ENCODE measurements at places on chromosomes 5 and 9.

GRCh38 chr5:102765350-102765749 is 10.2 kb downstream of the PAM start:
- no peak for DNase-seq

DNA sequence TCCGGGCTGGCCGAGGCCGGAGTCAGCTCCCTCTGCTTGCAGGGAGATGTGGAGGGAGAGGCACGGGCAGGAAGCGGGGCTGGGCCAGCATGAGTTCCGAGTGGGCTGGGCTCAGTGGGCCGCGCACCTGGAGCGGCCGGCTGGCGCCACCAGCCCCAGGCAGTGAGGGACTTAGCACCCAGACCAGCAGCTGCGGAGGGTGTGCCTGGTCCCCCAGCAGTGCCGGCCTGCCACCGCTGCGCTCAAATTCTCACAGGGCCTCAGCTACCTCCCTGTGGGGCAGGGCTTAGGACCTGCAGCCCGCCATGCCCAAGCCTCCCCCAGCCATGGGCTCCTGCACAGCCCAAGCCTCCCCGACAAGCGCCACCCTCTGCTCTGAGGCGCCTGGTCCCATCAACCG is 700.3 kb downstream of the DNAH5 start:
- no peak for DNase-seq

- peak; percentile 69 for DNase-seq
These were observed 4.0 kb downstream of the SNX30 start for GRCh38 chr9:112754578-112754977.

- DNase-seq: no peak
These were observed 28.9 kb upstream of the ALDH1B1 start for GRCh38 chr9:38363589-38363925.

GRCh38 chr9:89999176-89999533 is 394.3 kb downstream of the GADD45G start:
- peak; percentile 72 for DNase-seq

- no peak for DNase-seq
These were observed 138.6 kb downstream of the ARL15 start for GRCh38 chr5:54171645-54172384.

GRCh38 chr5:56656846-56657726 is 158.3 kb upstream of the MAP3K1 start:
- no peak for DNase-seq

GRCh38 chr5:65938256-65938655 is 11.9 kb downstream of the ERBIN start:
- DNase-seq: no peak

DNA sequence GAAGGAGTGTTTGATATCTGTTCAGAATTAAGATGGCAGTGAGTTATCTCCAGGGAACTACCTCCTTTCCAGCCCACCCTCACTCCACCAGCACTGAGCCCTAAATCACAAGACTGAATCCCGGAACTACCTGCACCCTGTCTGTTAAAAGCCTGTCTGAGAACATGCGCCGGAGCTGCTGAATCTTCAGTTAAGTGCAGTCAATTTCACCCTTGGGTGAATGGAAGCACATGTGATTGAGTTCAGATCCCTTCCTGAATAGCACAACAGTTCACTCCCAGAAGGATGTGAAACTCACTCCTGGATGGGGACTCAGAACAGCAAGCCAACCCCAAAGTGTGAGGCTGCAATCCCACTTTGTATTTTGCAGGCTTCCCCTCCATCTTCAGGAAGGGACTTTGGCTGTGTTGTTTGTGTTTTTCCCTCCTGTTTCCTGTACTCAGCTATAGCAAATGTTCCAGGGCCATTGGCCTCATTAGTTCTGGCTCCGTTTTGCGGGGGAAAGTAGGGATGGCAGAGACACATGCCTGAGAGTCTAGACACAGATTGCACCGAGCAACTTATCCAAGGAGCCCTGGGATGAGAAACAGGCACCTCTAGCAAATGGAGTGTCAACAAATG is 43.4 kb downstream of the DPYSL3 start:
- DNase-seq: no peak

DNA sequence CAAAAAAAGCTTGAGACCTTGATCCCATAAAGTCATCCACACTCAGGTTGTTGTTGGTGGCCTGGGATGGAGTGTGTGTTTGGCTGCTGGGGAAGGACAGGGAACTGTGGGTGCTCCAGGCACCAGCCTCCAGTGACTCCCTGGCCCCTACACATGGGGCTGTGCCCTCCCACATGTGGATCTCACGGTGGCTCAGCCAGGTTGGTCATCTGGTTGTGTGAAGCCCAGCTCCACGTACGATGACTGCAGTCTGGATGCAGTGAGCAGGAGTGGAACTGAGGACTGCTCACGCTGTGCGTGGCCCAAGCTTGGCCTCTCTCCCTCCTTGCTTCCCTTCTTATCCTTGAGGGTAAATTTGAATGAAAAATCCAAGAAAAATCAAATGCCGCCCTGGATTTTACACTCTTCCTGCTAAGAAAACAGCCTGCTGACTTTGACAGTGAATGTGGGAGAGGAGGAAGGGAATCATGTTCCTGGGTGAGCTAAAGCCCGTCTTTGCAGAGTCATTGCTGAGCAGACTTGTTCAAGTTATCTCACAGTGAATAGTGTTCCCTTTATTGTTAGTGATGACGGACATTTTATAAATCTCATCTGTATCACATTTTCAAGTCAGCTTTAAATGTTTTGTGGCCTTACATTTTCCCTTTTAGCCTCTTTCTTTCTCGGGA is 65.1 kb upstream of the CACNA1B start:
- no peak for DNase-seq

DNA sequence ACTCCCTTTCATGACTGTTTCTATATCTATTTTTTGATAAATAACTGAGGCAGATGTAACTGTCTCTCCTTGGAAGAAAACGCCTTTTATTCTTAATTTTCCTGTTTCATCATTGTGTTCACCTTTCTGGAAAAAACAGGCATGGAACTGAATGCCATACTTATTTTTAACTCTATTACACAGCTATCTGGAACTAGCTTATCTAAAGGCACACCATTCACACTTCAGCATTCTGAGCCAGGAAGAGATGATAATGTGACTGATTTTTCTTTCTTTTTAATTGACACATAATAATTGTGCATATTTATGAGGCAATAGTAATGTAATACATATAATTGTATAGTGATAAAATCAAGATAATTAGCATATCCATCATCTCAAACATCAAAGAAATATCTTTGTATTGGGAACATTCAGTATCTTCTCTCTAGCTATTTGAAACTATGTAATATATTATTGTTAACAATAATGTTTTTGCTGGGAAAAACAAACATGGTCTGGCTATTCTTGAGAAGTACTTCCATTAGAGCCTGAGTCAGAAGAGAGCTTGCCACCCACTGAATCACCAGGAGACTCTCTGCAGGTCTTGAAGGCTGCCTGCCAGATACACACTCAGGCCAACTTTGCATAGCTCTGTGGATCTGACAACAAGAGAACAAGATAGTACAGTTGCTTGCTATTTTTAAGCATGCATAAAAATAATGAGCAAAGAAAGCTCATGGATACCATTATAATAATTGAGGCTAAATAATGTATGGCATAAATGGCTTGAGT is 501.0 kb upstream of the EDIL3 start:
- no peak for DNase-seq

DNA sequence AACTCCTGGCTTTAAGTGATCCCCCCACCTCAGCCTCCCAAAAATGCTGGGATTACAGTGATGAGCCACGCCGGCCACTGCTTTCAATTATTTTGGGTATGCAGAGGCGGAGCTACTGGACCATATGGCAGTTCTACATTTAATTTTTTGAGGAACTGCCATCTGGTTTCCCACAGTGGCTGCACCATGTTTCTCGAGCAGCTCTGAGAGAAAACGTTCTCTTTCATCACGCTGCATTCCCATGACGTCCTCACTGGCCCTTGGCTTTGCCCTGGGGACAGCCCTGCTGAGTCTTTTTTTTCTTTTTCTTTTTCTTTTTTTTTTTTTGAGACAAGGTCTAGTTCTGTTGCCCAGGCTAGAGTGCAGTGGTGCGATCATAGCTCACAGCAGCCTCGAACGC is 35.5 kb upstream of the GRHPR start:
- no peak for DNase-seq

GRCh38 chr9:122848256-122848943 is 20.0 kb upstream of the PDCL start:
- no peak for DNase-seq

DNA sequence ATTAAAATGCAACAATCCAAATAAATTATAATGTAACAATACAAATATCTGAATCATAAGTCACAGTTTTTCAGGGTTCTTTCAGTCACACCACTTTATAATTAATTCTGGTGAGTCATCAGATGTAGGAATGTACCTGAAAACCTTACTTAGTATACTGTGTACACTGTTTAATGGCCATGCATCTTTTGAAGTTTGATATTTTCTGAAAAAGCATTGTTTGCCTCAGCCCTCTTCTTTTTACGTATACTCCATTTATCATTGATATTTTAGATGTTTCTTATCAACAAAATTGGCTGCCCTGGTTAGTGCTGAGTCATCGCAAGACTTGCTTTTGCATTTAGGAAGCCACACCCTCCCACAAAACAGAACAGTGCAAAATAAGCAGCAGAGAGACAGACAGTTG is 218.6 kb downstream of the PJA2 start:
- DNase-seq: peak; percentile 71

- peak; percentile 76 for DNase-seq
These were observed 69.9 kb downstream of the MAMDC2 start for GRCh38 chr9:70113403-70114022.

- DNase-seq: no peak
These were observed 157.5 kb upstream of the HAPLN1 start for GRCh38 chr5:83877911-83878706.

GRCh38 chr5:103263054-103263453 is 4.5 kb downstream of the MACIR start:
- no peak for DNase-seq

DNA sequence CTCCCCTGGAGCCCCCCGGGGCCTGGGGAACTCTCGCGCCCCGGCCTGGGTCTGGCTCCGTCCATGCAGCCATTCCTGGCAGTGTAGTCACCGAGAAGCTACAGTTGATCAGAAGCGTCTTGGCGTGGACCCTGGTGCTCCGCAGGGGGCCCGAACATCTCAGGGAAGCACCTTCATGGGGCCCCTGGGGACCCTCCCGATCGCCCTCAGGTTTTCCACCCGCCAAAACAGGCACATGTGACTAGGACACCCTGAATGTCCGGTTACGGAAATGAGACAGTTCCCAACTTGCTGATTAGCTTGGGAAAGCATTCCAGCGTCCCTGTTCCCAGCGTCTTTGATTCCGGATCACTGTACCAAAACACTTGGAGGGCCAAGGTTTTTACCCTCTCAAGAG is 472 bp downstream of the FBXO4 start:
- peak; percentile 35 for DNase-seq

- no peak for DNase-seq
These were observed 535 bp downstream of the DOLPP1 start for GRCh38 chr9:129081388-129081904.

DNA sequence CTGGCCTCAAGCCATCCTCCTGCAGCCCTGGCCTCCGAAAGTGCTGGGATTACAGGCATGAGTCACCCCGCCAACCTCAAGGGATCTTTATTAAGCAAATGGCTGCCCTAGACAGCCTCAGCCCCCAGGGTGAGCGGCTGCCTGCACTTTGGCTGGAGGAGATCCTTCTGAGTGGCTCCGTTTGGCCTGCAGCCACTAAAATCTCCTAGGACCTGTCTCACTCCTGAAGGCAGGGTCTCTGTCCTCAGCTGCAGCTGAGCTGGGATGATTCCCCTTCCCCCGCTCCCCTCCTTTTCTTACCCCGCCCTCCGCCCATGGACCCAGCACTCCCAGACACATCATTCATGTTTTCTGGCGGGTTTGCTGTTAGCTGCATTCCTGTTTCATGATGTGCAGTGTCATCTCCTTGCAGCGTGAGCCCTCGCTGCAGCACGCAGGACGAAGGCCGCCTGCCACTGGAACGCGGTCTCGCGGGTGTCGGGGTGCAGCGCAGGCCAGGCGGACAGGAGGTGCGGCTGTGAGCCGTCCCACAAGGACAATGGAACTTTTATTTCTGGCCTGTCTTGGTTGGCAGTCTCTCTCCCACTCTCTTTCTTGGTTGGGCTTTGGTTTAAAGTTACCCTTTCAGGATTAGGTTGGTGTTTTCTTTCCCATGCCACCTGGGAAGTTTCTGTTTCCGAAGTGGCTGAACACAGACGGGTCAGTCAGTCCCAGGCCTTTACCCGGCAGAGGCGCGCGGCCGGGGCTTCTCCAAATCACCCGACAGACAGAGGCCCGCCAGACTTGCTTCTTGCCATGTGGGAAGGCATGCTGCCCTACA is 137.1 kb downstream of the FOXD1 start:
- DNase-seq: peak; percentile 86

DNA sequence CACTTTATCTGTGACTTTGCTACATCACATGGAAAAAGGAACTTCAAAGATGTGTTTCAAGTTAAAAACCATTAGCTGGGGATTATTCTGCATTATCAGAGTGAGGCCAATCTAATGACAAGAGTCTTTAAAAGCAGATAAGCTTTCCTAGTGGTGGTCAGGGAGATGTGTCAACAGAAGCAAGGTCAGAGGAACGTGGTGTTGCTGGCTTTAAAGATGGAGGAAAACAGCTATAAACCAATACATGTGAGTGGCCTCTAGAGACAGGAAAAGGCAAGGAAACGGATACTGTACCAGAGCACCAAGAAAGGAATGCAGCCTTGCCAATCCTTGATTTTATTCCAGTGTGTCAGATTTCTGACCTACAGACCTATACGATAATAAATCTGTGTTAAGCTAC is 204.2 kb downstream of the TAF11L14 start:
- DNase-seq: no peak

GRCh38 chr5:167346461-167346860 is 945.0 kb upstream of the WWC1 start:
- DNase-seq: no peak

GRCh38 chr5:88691230-88691582 is 191.8 kb downstream of the MEF2C start:
- no peak for DNase-seq

DNA sequence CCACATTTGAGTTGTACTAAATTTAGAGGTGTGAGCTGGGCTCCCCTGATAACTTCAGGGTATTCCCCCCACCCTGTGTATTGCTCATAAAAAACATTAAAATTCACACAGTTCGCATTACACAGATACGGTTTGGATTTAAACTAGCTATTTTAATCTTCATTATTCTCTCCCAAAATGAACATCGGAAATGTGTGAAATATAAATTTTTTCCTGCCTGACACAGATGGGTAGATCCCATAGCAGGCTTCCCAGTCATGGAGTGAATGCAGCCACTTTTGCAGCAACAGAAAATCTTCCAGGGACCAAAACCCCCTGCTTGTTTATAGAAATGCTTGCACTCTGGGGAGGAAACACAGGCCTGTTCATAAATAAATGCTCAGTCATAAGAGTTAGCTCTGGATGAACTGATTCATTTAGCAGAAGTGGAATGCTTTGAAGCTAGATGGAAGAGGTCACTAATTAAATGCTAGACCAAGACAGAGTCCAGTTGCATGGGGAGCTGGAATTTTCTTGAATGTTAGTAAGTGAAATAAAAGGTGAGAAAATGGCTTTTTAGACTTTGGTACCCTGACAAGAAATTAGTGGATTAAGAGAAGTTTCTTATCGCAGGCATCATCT is 115.6 kb downstream of the PDE8B start:
- no peak for DNase-seq

DNA sequence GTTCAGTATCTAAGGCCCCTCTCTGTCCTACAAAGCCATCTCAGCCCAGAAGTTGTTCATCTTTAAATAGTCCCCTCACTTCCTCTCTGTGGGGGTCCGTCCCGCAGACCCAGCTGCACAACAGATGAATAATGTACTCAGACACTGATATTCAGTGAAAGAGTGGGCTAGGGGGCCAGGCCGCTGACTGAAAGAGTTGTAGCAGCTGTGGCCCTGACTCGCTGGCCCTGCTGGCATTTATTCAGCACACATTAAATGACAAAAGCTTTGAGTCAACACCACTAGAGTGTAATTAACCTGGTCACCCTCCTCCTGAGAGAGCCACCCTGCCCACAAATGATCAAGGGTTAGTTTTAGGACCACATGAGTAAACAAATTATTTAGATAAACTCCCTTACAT is 76.3 kb downstream of the MED10 start:
- DNase-seq: no peak
